Activated CD8-positive, alpha-beta T cell treated with anti-CD3 and anti-CD28 coated beads, Interleukin-2, amount 10 ng/mL, durations not matched to agents 7 days and 5 days (primary cell): ENCODE measurements at places on chromosomes 4 and X.
A peak's percentile ranks its signal among the peaks of the same experiment; 100 is the strongest.

DNA sequence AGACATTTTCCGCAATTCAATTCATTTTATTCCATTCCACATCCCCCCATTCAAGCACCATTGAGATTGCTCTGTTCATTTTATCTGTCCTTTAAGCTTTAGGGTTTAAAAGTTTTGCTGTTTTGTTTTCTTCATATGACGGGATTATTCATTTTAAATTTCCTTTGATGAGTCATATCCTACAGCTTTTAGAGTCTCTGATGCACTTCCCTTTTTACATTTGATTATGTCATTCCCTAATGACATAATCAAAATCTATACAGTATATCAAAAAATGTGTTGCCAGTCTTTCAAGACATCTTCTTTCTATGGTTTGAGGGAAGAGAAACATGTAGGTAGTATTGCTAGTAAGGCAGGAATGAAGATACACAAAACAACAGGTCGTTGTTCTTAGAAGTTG is 456.3 kb downstream of the PDGFC start:
- DNase-seq: no peak

DNA sequence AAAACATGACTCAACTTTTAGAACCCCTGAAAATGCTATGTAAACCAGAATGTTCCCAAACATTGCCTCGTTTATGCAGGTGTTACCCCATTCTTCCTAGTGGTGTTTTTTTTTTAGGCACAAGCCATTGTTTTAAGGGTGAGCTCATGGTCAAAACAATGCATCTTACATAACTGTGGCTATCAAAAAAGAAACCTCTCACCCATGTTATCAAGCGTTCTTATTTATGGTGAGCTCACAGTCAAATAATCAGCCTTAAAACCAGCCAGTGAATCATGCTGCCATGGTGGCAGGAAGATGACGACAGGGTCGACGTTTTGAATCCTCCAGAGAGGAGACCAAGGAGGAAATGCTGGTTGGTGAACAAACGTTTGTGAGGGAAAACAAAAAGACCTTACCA is 195.2 kb downstream of the KDR start:
- DNase-seq: no peak

DNA sequence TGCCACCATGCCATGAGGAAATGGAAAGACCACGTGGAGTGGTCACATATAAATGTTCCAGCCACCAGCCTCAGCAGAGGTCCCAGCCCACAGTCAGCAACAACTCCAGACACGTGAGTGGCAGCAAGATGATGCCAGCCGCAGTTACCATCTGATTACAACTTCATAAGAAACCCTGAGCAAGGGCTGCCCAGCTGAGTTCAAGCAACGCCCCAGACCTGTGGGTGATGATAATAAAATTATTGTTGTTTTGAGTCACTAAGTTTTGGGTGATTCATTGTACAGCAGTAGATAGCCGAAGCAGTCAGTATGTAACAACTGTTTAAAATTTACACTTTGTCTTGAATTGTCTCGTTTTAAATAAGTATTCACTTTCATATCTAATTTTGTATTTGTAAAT is 5.8 kb upstream of the CCNG2 start:
- no peak for DNase-seq

GRCh38 chrX:57453901-57454300 is 137.9 kb upstream of the ZXDB start:
- DNase-seq: peak; percentile 22

DNA sequence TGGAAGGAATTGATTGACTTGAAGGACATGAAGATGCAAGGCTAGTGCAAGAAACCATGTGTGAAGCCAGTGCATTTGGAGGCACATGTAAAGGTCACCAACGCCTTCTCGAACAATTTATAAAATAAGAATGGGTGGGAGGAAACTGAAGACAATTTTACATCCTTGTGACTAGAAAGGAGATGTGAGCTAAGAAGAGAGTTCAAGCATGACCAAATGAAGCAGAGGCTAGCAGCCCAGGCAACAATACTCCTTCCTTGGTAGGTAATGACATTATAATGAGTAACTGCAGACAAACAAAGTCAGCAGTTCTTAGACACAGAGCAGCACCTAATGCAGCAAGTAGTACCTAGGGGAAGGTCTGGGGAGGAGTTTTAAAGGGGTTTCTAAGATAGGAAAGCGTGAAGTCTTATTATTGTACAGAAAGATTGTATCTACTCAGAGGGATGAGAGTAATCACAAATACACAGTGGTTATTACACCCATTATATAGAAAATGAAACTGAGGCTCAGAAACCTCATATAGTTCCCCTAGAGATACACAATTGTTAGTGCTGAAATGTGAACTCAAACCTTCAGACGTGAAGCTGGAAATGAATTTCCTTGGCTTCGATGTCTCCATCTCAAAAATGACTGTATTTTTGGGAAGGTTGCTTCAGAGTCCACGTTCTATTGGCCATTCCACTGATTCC is 56.1 kb downstream of the ATXN3L start:
- DNase-seq: no peak

DNA sequence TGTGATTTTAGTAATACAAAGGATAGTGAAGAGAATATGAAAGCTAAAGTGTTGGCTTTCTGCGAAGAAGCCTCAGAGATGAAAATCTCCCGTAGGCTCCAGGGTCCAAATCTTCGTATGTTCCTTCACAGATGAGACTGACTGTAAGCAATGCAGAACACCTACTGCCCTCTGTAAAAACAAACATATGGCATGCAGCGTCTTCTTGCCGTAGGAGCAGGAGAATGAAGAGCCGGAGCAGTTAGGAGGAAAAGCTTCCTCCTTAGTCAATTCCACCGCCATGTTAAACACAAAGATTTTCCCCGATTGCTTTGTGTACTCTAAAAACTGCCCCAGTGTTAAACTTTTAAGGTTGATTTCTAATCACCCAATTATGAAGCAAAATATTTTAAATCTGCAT is 22.5 kb downstream of the RWDD4 start:
- DNase-seq: no peak

GRCh38 chrX:148574237-148574973 is 74.0 kb downstream of the AFF2 start:
- DNase-seq: no peak

GRCh38 chr4:185839194-185839712 is 27.3 kb upstream of the SORBS2 start:
- no peak for DNase-seq

DNA sequence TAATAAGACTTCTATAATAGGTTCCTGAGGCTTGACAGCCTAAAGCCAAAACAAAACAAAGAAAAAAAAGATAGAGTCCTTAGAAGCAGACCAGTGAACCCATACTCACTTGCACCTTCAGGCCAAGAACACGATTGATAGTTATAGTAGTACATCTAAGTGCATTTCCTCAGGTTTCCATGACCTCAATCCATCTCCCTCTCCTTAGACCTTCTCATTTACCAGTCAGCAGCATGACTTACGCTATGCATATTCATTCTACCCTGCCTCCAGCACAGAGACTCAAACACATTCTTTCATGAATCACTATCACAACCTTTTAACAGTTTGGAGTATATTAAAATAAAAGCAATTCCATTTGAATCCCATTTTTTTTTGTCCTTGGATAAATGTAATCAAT is 855.6 kb downstream of the CCSER1 start:
- DNase-seq: no peak

GRCh38 chrX:23749576-23749975 is 6.5 kb upstream of the ACOT9 start:
- DNase-seq: no peak

GRCh38 chr4:87053802-87054767 is 119.3 kb downstream of the AFF1 start:
- no peak for DNase-seq
